Activated CD8-positive, alpha-beta T cell treated with anti-CD3 and anti-CD28 coated beads, Interleukin-2, amount 10 ng/mL, durations not matched to agents 7 days and 5 days (primary cell): ENCODE measurements at places on chromosomes 5 and 9.

DNA sequence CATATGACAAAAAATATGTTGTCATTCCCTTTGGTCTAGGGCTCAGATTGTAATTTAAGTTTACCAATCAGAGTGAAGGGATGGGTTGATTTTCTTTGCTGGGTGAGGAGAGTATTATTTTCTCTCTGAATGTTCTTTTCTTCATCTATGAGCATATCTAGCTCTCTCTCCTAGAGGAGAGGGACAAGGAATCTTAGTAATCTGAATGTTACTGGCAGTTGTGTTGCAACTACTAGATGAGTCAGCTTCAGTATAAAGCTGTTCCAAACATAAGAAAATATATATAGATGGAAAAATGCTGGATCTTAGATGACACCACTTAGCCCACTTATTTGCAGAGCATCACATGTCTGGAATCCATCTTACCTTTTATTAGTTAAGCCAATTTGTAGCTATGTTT, 259.3 kb downstream of the TUSC1 start:
- no peak for DNase-seq

DNA sequence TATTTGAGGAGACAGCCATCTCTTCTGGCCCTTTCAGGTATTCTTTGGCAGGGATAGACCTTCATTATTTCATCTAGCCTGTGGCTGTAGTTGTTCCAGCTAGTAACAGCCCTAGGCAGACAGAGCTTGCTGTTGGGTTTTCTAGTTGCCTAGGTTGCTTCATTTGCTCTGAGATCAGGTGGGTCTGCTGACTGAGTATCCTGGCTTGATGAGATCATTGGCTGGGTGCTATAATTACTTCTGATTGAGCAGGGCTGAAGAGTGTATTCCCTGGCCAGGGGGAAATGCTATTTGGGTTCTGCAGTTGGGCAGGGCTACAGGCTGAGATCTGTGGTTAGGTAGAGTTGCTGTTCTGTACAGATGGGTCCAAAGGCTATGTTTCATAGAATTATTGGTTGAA, 456.1 kb downstream of the PSAT1 start:
- no peak for DNase-seq

DNA sequence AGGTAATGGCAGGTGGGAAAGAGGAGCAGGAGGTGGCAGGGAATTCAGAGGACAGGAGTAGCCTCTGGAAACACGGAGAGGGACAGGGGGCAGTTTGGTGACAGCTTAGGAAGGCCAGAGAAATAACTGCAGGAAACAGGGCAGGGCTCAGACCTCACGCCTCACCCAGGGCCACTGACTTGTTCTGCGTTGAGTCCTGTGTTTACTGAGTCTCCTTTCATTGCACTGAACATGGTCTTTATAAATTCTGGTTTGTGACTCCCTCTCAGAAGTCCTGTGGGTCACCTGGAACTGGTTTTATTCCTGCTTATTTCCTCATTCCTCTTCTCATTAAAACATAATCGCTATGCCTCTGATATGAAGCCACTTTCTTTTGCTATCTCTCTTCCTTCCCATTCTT, 55.2 kb upstream of the ZNF622 start:
- no peak for DNase-seq

DNA sequence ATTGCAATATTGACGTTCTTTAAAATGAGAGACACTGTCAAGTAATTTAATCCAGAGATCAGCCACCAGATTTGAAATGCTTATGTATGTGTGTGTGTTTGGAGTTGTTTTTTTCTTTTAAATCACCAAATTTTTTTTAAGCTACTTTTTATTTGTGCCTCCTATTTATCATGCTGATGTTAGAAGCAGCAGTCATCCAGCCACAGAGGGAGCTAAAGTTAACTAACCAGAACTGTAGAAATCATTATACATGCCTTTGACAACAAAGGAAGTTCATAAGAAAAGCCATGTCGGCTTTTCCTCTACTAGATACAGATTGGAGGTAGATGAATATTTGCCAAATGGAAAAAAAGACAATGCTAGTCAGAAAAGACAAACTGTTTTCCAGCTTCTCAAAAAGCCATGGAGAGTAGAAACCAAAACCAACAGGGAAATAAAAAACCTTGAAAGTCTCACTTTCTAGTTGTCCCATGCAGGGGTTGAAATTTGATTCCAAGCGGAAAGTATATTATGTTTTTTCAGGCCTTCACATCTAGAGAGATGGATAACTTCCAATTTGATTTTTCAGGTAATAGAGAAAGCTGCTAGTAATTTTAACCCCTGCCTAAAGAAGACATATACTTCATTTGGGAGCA, 4.5 kb downstream of the PURA start:
- no peak for DNase-seq

DNA sequence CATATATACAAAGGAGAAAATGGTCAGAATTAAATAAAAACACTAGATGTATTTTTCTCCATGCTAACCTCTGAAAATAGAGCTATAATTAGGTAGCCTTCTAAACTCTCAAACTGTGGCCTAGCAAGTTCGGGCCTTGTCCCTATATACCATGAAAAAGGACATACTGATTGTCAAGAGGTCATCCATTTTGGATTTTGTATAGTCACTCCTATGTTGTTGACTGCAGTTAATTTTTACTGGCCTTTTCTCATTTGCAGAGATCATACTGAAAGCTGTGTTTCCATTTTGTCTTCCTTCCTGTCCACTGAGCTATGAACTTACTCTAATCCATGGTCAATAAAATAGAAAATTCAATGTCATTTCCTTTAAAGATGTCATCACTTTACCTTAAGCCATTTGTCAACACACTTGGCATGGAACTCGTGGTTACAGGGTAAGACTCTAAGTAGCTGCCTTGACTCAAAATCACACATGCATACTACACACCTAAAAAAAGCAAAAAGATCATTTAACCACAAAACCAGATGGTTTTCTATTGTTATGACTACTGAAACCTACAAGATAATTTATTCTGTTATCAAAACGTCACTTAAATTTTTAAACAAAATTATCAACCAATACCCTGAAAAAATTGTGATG, 58.0 kb downstream of the RNF38 start:
- DNase-seq, result peak; percentile 26

- DNase-seq, result no peak
These were observed 21.7 kb downstream of the LPAR1 start for GRCh38 chr9:111016426-111017045.
